Stimulated activated naive CD4-positive, alpha-beta T cell treated with Interleukin-2 at 50 U/mL for 16 hours (primary cell): ENCODE measurements at places on chromosomes 3 and 15.

GRCh38 chr3:9280451-9281219 is 31.2 kb upstream of the SRGAP3 start:
- no peak for DNase-seq

GRCh38 chr3:78455712-78456433 is 1311.9 kb downstream of the ROBO1 start:
- no peak for DNase-seq

GRCh38 chr15:70049701-70050301 is 47.9 kb downstream of the TLE3 start:
- DNase-seq: no peak

DNA sequence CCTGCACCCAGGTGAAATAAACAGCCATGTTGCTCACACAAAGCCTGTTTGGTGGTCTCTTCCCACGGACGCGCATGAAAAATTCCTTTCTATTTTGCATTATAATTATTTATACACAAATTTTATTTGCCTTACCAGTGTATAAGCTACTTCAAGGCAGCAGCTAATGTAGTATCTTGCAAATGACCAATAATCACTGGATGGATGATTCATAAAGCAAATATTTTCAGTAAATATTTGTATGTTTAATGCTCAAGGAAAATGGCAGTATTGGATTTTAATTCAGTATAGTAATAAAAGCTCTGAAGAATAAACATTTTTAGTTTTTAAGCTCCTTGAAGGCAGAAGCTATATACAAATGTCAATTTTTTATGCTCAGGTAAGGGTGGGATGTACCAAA is 158.7 kb upstream of the NANOGP8 start:
- no peak for DNase-seq

GRCh38 chr3:157360044-157360443 is 76.6 kb upstream of the PTX3 start:
- no peak for DNase-seq

DNA sequence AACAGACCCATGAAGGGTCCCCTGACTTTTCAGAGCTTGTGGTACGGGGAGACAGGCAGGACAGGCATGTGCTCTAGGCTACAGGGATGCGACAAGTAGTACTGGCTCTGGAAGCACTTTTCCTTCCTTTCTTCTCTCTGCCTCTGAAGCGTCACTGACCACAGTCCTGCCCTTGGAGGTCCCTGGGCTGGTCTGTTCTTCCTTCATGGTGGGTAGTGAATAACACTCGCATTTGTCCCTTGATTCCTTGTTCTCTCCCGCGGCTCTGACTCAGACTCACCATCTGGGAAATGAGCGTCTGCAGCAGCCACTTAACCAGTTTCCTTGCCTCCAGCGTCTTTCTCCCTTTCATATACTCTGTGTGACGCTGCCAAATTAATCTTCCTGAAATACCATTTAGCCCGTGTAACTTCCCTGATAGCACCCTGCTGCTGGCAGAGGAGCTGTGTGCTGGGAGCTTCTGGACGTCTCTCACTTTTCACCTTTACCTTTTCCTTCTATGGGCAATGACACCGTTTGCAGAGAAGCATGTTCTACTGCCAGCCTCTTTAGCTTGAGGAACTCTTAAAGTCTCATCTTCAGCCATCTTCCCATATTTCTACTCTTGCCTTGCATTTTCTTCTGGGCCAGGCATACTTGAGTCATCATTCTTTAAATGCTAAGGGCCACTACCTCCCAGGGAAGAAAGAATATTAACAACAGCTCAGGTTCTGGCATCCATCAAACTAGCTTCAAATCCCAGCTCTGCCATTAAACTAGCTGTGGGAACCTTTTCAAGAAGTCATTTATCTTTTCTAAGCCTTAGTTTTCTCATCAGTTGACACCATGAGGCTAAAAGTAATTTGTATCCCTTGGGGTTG is 33.6 kb downstream of the TMEM45A start:
- no peak for DNase-seq

DNA sequence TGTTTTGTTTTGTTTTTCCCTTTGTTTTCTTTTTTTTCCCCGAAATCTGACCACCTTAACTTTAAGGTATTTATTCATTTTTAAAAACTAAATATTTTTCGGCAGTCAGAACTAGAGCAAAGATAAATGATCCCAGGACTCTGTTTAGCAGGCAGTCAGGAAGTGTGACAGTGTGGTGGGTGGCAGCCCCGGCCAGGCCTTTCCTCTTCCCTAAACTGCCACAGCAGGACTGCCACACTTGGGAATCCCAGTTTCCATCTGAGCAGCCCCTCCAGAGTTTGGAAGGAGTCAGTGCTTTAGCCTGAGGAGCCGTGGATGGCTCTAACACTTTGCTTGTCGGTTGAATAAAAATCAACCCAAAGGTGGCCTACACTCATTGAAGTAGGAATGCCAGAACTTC is 6.9 kb downstream of the CCRL2 start:
- DNase-seq: no peak

- no peak for DNase-seq
These were observed 709.4 kb downstream of the ZNF385D start for GRCh38 chr3:21041621-21042020.

DNA sequence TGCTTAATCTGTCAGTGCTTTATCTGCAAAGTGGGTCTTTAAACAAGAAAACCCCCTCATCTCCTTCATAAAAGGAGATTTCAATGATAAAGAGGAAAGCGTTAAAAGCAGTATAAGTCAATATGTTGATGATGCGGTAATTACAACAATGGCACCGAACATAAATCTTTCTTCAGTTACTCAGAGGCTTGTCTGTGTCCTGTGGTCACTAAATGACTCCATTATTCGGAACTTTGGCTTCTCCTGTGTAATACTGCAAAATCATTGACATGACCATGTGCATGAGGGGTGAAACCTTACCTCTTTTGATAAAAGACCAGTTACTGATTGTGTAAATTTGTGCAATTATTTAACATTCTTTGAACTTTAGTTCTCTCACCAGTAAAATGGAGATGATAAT is 4.8 kb upstream of the USP3 start:
- DNase-seq: no peak

DNA sequence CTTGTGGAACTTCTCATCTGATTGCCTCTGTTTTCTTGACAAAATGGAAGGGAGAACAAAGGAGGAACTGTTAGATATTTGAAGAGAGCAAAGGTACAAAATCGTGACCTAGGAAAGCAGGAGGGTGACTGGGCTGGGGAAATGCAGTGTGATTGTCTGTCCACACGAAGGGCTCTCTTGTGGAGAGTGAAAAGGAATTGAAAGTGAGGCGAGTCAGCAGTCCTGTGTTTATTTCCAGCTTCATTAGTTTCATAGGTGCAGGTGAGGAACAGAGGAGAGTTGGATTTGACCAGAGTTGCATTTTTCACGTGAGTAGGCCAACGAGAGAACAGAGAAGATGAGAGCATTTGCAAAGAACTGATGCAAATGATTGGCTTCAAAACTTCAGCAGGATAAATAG is 336.4 kb upstream of the SATB1 start:
- DNase-seq: no peak

DNA sequence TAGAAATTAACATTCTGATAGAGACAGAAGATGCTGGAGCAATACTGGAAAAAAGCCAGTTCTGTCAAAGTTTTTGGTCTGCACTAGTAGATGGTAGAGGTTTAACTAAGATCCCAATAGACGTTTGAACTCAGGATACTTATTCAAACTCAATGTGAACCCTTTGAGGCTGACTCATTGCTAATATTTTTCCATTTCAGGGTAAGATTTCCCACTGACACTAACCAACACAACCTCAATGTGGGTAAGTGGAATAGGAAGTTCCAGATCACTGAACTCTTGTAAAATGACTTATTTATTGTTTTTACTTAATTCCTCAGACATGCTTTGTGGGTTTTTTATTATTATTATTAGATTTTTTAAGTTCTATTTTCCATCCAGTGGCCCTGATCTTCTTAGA is 1024.8 kb downstream of the EPHA3 start:
- DNase-seq: no peak

GRCh38 chr3:16127249-16127648 is 47.2 kb upstream of the GALNT15 start:
- no peak for DNase-seq

- no peak for DNase-seq
These were observed 404.6 kb upstream of the C2CD4B start for GRCh38 chr15:62569460-62570404.

DNA sequence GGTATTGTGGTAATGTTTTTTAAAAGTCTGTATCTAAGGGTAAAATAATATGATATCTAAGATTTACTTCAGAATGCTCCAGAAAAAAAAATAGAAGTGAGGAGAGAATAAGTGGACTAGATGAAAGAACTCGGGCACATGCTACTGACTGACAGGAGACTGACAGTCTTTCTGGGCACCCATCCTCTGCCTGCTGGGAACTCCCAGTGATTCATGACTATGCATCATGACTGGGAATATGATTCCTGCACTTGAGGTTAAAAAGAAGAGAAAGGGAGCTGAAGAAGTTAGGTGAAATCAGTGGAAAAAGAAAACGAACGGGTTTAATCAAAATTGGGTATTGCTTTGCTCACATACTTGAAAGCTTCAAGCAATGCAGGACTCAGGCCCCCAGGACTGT is 35.7 kb upstream of the SPSB4 start:
- DNase-seq: no peak

DNA sequence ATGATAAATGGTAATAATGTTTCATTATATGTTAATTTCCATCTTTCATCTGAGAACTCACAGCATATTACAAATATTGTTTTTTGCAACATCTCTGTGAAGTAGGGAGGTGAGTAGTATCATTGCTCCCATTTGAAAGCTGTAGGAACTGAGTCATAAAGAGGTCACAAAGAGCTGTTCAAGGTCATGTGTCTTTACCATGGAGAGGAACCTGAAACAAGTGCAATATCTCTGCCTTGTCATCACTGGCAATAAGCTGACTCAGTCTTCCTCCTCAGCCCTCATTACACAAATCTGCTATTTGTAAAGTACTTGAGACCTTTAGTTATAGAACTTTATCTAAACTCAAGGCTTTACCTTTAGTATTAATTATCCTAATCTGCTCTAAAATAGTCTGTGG is 4.4 kb upstream of the ATP13A4 start:
- DNase-seq: no peak

GRCh38 chr3:33438284-33438668 is 1.9 kb downstream of the UBP1 start:
- DNase-seq: no peak

DNA sequence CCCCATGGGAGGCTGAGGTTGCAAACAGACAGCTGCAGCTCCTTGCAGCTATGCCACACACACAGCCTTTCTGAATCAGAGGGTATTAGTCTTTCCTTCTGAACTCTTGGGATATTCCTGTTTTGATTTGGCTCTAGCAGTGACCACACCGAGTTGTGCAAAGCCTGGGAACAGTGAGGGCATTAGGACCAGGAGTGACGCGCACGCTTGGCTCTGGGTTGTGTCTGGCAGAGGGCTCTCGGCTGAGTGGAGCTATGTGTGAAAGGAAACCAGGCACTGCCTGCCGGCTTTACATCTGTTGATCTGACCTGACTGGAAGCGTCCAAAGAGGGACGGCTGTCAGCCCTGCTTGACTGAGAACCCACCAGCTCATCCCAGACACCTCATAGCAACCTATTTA is at the start of gene GALNT15:
GALNT15 (plus strand) TSS at position 292 of the 400 bp plus-strand sequence. CDS start 472 bp downstream, outside the sequence.
- DNase-seq: no peak

- DNase-seq: no peak
These were observed 17.7 kb downstream of the MUC20 start for GRCh38 chr3:195738274-195739044.

GRCh38 chr3:105444725-105445124 is 78.0 kb downstream of the ALCAM start:
- DNase-seq: no peak

GRCh38 chr15:53328341-53328740 is 431.1 kb downstream of the WDR72 start:
- no peak for DNase-seq

GRCh38 chr3:120331076-120331475 is 18.1 kb downstream of the LRRC58 start:
- no peak for DNase-seq

- no peak for DNase-seq
These were observed 45.1 kb upstream of the RSL24D1 start for GRCh38 chr15:55241891-55242290.

- no peak for DNase-seq
These were observed 58.1 kb upstream of the THSD4 start for GRCh38 chr15:71057143-71057542.

- DNase-seq: no peak
These were observed 263 bp upstream of the UTS2B start for GRCh38 chr3:191330530-191331048.

DNA sequence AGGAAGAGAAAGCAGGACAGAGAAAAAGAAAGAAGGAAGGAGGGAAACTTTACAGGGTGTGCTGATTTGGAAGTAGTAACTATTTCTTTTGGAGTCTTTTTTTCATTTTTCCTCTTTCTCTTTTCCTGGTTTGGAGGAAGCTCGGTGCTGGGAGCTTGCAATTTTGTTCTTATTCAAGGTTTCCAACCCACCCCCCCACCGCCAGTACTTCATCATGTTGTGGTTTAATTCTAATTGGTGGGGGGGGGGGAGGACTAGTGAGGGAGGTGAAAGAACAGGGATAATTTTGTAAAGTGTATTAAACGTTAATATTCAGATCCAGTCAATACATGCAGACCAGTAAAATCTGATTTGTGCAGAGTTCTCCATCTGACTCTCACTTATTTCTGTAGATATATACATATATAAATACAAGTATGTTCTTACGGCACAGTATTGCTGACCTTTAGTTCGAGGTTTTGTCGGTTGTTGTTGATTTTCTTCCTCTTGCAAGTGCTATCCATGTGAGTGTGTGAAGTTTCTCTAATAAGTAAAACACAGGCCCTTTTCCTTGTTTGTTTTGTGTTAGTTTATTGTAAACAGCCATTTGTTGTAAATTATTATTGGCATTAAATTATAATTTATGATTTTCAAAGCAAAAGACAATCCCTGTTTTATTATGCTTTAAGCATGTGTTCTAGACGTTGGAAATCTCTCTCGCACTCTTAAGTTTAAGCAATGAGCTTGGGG is 9.3 kb downstream of the NR2F2 start:
- no peak for DNase-seq

DNA sequence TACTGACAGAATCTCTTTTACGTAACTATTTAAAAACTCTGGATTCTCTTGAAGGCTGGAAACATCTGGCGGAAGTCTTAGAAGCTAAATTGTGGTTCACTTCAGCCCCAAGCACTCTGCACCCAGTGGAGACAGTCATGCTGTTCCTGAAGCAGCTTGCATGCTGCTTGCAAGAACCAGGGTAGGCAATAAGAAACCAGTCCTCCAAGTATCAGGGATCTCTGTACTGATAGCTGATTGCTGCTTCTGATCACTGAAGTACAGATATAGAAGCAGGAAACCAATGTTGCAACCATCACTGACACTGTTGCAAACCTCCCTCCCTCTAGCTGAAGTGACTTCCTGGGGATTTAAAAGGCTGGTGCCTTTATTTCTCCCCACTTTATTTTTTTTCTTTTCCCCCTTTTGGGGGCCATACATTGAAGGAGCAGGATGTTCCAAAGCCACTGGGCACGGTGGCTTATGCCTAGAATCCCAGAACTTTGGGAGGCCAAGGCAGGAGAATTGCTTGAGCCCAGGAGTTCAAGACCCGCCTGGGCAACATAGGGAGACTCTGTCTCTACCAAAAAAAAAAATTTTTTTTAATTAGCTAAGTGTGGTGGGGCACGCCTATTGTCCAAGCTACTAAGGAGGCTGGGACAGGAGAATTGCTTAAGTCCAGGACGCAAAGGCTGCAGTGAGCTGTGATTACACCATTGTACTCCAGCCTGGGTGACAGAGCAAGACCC is 15.3 kb downstream of the SPCS1 start:
- no peak for DNase-seq
